ENCODE measurements at places on chromosomes 16 and 17.

GRCh38 chr17:79370594-79370993 is 240.3 kb downstream of the RBFOX3 start:
- DNase-seq, result no peak

GRCh38 chr16:24918641-24919040 is 72.9 kb downstream of the SLC5A11 start:
- no peak for DNase-seq

DNA sequence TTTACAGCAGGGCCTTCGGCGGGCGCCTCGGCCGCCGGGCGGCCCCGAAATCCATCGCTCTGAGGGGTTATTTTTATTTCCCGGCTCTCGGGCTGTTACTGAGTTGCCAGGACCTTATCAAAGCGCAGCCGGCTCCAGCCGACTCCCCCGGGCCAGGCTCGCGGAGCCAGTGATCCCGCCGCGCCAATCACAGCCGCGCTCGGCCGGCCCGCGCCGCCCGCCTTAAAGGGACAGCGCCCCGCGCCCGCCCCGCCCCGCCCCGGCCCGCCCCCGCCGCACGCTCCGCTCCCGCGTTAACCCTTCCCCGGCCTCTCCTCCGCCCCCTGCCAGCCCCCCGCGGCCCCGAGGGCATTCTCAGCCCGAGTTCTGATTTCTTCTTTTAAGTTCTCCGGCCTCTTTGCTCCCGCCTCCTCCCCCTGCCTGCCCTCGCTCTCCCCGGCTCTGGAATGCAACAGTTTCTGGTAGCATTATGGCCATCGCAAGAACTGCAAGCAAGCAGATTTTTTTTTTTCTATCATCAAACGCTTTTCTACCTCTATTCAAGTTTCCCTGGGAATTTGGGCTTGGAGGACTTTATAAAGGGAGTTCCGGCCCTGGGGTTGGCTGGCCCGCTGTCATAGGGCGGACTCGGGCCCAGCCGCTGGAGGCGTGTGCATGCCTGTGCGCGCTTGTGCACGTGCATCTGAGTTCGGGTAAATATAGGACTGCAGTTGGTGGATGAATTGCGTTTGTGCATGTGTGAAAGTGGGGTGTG is at the start of gene AXIN2:
Gene AXIN2 (minus strand): TSS at position 197 of the 754 bp plus-strand sequence. CDS start 3,028 bp downstream, outside the sequence.
- peak; percentile 67 for DNase-seq

- DNase-seq, result no peak
Observed at GRCh38 chr17:18968945-18969887, 17.3 kb downstream of the SLC5A10 start.

GRCh38 chr17:83055911-83056582 is 23.4 kb upstream of the METRNL start:
- no peak for DNase-seq

GRCh38 chr16:51434567-51435198 is 283.6 kb upstream of the SALL1 start:
- DNase-seq, result no peak

DNA sequence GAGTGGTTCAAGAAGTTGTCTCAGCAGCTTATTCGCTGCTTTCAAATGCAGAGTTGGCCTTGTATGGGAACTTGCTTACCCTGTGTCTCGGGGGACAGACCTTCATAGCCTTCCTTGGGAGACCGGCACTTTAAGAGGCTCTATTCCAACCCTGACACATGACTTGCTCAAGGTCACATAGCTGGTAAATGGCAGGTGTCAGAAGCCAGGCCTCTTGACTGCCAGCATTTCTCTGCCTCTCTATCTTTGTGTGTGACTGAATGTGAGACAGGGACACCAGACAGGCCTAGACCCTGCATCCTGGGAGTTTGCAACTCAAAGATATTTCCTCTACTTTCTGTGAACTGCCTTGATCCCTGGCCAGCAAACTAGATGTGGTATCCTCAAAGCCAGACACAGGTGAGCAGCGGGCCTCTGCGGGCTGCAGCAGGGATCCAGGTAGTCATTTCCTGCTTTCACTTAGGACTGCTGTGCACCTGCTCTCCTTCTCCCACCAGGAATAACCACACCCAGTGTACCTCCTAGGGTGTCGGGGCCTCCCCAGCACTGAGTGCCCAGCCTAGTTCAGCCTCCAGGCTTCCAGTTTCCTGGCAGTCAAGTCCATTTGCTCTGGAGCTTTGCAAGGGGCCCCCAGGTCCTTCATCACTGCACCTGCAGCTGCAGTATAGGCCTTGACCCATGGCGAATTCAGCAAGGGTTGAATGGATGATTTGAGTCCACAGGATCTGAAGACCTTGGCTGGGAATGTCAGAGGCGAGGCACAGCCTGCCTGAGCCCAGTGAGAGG is 116.6 kb upstream of the TNRC6C start:
- no peak for DNase-seq

DNA sequence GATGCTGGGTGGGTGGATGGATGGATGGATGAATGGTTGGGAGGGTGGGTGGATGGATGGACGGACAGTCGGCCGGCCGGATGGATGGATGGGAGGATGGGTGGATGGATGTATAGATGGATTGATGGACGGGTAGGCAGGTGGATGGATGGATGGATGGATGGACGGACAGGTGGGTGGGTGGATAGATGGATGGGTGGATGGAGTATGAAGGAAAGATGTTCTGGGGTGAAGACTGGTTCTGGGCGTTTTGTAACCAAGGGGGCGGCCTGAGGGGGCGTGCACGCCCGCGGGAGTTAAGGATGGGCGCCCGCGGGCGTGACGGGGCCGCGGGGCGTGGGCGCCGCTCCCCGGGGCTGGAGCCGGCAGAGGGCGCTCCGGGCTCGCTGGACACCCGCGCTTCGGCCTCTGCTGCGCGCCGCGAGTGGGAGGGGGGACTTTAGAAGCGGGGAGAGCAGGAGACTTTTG is at the start of gene NECAB2:
Gene NECAB2 (plus strand): TSS at position 407 of the 468 bp plus-strand sequence. CDS start 405 bp downstream, outside the sequence.
- DNase-seq, result no peak

- no peak for DNase-seq
Observed at GRCh38 chr17:77540975-77541374, 400.2 kb downstream of the SEC14L1 start.

DNA sequence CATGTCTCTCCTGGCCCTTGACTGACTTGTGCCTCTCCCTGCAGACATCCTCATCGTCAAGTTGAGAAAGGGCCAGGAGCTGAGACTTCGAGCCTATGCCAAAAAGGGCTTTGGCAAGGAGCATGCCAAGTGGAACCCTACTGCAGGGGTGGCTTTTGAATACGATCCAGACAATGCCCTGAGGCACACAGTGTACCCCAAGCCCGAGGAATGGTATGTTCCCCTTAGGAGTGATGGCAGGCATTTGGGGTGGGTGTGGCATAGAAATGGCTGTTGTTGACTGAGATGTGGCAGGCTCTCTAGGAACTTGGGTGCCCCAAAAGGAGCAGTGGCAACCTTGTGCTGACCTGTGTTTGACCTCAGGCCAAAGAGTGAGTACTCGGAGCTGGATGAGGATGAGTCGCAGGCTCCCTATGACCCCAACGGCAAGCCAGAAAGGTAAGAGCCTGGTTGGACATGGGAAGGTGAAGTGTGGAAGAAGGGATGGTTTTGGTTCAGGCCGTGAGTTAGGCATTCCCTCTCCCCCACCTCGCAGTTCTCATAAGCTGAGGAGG is 7.5 kb downstream of the POLR2C start:
- no peak for DNase-seq

DNA sequence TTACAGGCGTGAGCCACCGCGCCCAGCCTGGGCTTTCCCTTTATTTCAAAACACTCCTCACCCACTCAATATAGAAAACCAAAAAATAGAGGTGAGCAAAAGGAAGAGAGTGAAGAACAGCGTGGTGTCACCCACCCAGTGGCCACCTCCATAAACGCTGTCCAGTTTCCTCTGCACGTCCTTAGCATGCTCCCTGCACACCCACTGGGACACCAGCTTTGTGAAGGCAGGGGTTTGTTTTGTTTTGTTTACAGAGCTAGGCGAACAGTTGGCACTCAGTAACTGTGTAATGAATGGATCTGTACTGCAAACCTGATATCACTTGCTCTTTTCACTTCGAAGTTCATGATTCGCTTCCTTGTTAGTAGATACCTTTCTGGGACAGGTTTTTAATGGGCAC is 73.0 kb downstream of the PRKCB start:
- no peak for DNase-seq

DNA sequence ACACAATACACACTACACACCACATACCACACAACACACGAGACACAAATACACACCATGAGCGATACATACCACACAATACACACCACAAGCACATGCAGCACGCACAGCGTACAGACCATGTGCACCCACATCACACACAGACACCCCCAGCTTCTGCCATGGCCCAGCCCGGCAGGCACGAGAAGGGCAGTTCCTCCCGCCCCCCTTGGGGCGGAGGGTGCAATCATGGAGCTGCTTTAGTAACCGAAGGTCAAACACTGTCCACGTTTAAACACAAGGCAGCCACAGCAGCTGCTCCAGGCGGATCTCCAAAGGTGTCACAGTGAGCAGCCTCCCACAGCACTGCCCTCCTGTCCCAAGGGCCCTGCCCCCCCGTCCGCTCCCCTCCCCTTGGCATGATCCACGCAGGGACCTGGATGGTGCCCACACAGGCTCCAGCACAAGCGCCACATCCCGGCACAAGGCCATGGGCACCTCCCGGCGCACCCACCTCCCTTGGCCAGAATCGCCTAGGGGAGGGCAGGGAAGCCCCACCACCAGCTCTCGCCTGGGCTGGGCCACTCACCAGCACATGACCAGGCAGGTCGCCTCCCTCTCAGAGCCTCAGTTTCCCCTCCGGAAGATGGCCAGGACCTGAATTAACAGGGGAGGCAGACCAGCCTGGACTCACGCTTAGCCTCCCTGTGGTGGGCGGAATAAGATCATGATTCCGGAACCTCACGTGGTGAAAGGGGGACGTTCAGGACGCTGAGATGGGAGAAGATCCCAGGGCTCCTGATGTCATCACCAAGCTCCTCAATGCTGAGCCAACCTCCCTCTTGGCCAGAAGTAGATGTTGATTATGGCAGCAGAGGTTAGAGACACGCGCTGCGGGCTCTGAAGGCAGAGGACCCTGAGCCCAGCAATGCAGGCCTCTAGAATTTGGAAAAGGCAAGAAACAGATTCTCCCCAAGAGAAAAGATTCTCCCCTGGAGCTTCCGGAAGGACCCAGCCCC is 32.6 kb upstream of the ZNF469 start:
- DNase-seq, result no peak

GRCh38 chr17:36972186-36972700 is 23.5 kb downstream of the AATF start:
- no peak for DNase-seq
